ENCODE measurements at places on chromosomes 5 and 9.

DNA sequence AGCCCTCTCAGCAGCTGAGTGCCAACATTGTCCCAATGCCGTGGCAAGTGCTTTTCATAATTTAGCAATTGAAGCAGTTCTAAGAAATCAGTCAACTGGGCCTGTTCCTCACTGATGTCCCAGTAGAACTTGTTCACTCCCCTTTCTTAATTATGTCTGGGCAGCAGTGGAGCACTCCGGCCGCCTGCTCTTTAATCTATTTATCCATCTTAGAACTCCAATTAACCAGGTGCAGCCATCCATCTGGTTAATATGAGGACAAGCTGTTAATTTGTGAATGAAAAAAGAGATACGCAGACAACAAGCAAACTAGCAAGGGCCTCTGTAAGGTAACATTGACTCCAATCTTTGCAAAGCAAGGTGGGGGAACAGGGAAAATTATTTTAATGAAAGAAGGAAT, 39.4 kb downstream of the MAT2B start:
- DNase-seq, result peak; percentile 85

- DNase-seq, result no peak
Observed at GRCh38 chr5:159319832-159320231, 10.5 kb downstream of the IL12B start.

GRCh38 chr5:138264183-138264582, 10.2 kb downstream of the GFRA3 start:
- DNase-seq, result no peak

DNA sequence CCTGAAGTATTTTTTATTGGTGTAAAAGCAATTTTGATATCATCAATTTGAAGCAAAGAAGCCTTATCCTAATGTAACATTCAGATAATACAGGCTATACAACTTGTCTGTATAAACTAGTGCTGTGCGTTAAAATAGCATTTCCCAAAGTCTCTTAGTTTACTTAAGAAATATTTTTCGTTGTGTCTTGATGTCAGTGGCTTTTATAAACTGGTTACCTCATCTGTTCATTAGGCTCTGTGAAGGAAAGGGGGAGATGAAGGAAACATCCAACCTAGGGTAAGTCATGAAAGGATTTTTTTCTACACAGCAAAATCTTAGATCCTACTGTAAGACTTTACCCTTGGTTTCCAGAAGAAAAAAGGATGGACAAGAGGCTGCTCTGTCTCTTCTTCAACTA, 272.9 kb downstream of the PJA2 start:
- DNase-seq, result no peak

- DNase-seq, result no peak
Observed at GRCh38 chr5:128084228-128085167, 932 bp downstream of the SLC12A2 start.

- DNase-seq, result no peak
Observed at GRCh38 chr9:71783120-71783523, 14.8 kb upstream of the CEMIP2 start.

- no peak for DNase-seq
Observed at GRCh38 chr5:67283988-67284487, 87.4 kb upstream of the CD180 start.

GRCh38 chr5:139636207-139636792, 11.8 kb upstream of the CXXC5 start:
- no peak for DNase-seq

GRCh38 chr9:105658351-105658750, 3.9 kb upstream of the TAL2 start:
- DNase-seq, result no peak

DNA sequence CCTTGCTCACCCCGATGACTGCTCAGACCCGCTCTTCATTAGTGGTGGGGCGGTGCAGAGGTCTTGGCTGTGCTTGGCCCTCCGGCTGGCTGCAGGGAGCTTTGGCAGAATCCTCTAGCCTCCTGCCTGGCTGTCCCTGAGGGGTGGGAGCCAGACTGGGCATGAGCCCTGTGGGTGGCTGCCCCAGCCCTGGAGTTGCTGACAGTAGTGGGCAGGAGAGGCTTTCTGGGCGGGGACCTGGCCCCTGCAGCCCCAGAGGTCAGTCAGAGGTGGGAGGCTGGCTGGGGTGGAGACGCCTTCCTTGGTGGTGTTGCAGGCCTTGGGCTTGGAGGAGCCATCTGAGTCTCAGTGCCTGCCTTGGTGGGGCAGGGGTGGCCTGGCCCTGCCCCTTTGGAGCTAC, 146.0 kb downstream of the RXRA start:
- no peak for DNase-seq
